ENCODE measurements at places on chromosomes 11 and 22.

DNA sequence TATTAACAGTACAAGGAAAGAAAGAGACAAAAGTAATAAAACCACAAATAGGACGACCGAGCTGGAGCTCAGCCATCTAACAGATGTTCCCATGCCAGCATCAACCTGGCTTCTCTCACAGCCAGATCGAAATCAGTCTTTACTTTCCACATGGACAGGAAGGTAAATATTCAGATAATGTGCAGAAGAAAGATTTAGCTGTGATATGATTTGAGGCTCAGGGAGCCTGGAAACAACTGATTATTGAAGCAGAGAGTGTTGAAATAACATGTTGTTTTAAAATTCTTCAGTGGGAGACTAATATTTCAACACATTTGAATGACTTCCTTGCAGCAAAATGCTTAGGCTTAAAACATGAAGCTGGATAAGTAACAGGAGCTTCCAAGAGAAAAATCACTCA lies 546.8 kb downstream of the ETS1 start:
- DNase-seq, result no peak

GRCh38 chr11:72347691-72348090 lies 86.6 kb downstream of the CLPB start:
- DNase-seq, result no peak

DNA sequence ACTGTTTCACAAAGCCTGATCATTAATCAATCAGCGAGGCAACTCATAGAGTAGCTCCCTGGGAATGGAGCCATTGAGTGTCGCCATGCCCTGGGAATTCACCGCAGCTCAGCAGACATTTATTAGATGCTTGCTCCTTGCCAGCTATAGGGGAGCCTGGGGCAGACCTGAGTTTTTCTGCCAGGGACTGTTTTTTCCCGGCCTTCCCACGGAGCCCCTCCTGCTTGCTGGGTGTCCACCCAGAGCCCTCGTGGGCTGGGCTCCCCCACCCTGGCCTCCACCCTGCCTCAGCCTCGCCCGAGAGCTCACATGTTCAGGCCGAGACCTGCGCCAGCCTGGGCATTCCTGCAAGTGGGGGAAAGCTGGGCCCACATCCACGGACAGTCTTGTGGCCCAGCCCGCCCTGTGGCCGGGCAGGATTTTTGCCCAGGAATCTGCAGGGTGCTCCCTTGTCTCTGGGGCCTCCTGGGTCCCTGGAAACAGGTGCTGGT lies 64.9 kb downstream of the SMIM38 start:
- no peak for DNase-seq

GRCh38 chr11:122202161-122202950 lies 86.3 kb upstream of the BLID start:
- DNase-seq, result no peak

- no peak for DNase-seq
Measured at GRCh38 chr11:122814401-122814800, 23.9 kb upstream of the CRTAM start.

DNA sequence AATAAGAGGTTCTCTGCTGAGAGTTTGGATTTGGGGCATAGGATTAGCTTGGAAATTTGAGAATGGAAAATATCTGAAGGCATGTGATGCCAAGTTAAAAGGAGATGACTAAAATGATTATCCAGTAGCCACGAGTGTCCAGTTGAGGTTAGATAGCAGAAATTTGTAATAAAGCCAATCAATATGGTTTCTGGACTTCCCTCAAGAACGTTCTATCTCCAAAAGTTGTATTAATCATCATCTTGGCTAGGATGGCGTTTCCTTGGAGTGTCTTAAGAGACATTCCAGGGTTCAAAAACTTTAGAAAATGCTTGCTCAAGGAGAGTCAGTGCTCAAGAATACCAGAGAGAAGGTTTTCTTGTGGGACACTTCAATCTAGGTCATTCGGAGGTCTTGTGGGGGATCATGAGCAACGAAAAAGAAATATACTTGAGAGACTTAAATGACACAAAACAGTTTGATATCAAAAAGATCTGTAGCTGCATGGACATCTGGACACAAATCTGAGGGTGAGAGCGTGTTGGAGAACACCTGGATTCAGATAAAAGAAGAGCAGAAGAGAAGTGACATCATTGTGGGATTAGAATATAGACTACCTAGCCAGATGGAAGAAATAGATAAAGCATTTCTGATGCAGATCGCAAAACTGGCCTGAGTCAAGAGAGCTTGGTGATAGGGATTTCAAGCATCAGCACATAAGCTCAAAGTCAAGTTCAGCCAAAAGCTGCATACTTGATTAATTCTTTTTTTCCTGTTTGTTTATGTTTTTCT lies 97.7 kb downstream of the ARFGAP2 start:
- DNase-seq, result no peak

- DNase-seq, result no peak
Measured at GRCh38 chr11:110908401-110909105, 196.3 kb upstream of the ARHGAP20 start.

DNA sequence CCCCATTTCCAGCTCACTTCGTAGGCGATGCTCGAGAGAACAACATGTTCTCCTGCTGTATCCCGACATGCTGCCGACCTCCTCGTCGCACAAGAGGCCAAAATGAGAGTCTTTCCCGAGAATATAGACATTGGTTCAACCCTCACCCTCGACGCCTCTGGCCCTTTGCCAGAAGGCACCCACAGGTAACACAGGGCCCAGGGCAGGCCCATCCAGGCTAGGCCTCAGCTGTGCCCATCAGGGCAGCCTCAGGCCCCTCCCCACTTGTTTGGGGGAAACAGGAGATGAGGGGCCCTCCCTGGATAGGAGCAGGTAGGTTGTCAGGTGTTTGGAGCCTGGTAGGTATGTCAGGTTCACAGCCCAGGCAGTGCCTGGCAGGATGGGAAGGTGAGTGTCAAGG lies 2.7 kb upstream of the RGL4 start:
- DNase-seq, result no peak

GRCh38 chr11:125235071-125235471 lies 70.5 kb downstream of the PKNOX2 start:
- DNase-seq, result no peak

GRCh38 chr11:126387857-126388256 lies 32.4 kb downstream of the ST3GAL4 start:
- DNase-seq, result no peak

DNA sequence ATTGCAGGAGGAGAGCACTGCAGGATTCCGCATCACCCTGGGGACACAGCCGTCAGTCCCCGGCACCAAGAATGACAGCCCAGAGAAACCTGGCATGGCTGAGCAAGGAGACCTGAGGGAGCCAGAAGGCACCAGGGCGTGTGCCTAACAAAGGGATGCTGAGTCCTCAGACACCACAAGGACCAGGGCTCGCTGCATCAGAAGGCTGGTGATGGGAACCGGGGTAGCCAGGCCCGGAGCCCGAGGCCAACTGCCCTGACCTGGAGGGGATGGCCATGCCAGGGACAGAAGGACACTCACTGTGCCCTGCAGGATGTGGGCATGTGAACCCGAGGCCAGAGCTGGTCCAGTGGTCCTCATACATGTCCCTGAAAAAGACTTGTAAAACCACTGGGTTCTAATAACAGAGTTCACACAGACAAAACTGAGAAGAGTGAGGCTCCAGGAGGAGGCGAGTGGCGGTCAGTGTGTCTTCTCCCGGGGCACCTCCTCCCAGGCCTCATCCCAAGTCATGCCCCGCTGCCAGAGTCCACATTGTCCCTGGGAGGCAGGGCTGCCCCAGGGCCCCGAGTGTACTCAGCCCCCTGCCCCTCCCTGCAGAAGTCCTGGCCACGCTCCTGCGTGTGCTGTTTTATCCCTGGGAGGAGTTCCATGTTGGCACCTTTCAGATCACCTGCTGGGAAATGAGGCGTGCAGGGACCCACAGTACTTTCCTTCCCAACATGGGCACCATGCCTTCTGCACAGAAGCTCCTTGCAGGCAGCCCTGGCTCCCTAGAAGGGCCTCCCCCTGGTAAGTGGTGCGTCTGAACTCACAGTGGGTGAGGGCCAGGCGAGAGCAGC lies 42.5 kb downstream of the TBX1 start:
- DNase-seq, result no peak

DNA sequence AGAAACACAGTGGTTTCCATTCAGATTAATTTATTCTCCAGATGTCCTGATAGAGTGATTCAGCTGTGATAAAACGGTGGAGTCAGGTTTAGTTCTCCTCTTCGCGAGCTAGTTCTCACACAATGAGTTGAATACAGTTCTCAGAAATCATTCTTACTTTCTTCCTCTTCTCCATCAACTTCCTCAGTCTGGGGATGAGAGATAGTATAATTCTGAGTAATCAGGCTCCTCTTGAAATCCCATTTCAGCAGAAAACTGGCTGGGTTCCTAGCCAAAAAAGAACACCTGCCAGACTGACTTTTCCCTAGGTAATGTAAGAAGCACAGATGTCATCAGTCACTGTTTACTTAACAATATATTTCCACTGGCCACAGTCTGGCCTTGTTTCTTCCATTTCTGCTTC lies 76.7 kb downstream of the SVIP start:
- no peak for DNase-seq

GRCh38 chr11:96026310-96026709 lies 102.4 kb upstream of the MTMR2 start:
- no peak for DNase-seq

DNA sequence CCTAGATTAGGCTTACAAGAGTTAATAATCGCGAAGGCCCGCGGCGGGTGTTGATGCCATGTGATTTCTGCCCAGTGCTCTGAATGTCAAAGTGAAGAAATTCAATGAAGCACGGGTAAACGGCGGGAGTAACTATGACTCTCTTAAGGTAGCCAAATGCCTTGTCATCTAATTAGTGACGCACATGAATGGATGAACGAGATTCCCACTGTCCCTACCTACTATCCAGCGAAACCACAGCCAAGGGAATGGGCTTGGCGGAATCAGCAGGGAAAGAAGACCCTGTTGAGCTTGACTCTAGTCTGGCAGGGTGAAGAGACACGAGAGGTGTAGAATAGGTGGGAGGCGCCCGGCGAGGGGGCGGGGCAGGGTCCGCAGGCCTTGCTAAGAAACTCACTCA lies 65.5 kb downstream of the AAMDC start:
- DNase-seq, result no peak

DNA sequence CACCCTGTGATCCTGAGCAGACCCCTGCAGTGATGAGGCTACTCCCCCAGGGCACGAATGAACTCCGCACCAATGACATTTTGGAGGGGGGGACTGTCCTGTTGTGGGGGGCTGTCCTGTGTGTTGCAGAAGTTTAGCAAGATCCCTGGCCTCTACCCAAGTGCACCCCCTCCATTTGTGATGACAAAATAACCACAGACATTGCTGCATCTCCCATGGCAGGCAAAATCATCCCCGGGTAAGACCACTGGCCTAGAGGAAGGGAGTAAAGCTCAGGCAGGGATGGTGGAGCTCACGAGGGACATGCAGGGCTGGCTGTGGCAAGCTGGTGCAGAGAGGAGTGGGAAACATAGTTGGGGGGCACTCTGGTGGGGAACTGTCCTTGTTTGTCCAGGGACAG lies 40.6 kb downstream of the NECTIN1 start:
- DNase-seq, result no peak

GRCh38 chr22:43520632-43521039 lies 108.8 kb downstream of the MPPED1 start:
- no peak for DNase-seq

DNA sequence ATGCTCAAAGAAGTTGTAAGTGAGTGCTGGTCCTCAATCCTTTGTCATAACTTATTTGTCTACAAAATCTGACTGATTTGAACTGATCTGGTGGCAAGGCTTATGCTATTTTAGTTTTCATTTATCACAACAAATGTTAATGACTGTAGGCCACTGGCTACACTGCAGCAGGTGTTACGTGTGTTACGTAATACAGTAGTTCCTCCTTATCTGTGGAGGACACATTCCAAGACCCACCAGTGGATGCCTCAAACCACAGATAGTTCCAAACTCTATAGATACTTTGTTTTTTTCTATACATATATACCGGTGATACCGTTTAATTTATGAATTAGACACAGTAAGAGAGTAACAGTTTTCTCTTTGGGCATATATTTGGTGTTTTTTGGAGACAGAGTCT lies 7.0 kb downstream of the MADD start:
- DNase-seq, result no peak

DNA sequence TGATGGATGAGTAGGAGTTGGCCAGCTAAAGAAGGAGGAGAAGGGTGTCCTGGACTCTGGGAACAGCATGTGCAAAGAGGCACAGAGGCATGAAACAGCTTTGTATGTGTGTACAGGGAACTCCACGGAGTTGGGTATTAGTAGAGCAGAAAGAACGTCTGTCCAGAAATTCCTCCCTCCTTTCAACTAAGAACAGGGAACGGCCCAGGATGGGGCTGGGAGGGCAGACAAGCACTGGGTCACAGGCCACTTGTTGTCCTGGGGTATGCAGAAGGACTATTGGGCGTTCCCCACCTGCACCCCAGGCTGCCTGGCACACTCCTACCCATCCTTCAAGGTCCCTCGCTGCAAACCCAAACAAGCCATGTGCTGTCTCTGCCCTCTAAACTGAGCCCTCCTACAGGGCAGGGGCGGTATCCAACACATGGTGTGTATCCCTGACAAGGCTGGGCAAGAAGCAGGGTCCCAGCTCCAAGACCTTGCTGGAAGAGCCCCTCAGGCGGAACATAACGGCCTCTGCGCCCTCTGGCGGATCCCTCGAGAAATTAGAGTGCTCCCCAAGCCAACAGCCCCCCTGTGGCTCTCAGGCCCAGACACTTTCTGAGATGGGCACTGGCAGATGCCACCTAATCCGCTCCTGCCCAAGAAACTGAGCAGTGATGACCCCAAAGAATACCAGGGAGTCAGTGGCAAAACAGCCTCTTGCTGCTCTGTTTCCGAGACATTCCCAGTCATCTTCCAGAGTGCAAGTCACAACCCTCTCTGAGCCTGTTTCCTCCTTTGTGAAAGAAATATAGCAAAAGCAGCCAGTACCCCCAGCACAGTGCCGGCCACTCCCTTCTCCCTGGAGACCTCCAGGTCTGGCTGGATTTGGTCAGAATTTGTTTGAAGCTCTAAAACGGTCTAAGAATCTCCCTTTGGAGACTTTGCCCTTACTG lies 1.6 kb upstream of the ELFN2 start:
- DNase-seq, result peak; percentile 48

- no peak for DNase-seq
Measured at GRCh38 chr22:43209971-43210370, 23.0 kb upstream of the TTLL12 start.

DNA sequence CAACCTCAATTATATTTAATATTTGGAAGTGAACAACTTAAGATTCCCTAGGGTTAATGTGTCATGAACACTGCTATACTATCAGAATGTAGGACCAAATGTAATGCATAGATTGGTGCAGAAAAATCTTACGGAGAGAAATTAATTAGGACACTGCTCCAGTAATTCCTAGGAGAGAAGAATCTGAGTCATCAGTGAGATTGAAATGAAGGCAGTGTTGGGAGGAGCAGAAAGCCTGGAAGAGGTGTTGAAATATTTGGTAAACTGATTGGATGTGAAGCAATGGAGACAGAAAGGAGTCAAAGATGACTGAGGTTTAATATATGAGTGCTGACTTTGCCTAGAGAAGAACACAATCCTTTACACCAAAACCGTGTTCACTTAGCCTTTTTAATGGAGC lies 836.0 kb downstream of the FAM181B start:
- no peak for DNase-seq

DNA sequence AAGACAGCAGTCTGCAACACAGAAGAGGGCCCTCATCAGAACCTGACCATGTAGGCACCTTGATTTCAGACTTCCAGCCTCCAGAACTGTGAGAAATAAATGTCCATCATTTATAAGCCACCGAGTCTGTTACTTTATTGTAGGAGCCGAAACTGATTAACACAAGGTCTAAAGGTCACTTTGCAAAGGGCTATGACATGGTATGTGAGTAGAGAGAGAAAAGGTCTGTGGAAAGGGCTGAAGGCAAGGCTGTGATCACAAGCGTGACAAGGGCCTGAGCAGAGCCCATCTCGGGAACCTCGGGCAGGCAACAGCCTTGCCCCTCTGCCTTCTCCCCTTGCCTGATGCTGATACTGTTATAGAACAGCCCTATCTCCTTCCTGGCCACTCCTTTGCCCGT lies 73.4 kb upstream of the TEAD1 start:
- no peak for DNase-seq
